ENCODE measurements at places on chromosomes 1 and 21.

DNA sequence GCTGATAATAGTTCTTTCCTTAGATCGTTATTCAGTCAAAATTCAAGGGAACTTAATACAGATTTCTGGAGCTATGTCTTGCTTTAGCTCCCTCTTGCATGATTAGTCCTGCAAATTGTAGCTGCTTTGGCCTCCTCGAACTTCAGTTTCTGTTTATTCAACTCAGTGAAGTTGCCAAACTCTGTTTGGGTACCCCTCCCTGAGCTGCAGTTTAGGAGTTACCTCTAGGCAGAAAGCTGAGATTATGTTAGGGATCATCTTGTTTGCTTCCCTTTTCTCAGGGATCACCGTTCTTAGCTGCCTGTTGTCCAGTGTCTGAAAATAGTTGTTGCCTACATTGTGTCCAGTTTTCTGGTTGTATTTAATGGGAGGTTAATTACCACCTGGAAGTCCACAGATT lies 43.5 kb downstream of the SNX27 start:
- DNase-seq, result no peak

GRCh38 chr21:31612894-31613785 lies 46.4 kb upstream of the SOD1 start:
- no peak for DNase-seq

- DNase-seq, result no peak
Observed at GRCh38 chr1:58256546-58256945, 290.0 kb downstream of the OMA1 start.

- no peak for DNase-seq
Observed at GRCh38 chr1:164718821-164719220, 159.8 kb downstream of the PBX1 start.

- no peak for DNase-seq
Observed at GRCh38 chr1:161988413-161988812, 35.3 kb downstream of the OLFML2B start.

DNA sequence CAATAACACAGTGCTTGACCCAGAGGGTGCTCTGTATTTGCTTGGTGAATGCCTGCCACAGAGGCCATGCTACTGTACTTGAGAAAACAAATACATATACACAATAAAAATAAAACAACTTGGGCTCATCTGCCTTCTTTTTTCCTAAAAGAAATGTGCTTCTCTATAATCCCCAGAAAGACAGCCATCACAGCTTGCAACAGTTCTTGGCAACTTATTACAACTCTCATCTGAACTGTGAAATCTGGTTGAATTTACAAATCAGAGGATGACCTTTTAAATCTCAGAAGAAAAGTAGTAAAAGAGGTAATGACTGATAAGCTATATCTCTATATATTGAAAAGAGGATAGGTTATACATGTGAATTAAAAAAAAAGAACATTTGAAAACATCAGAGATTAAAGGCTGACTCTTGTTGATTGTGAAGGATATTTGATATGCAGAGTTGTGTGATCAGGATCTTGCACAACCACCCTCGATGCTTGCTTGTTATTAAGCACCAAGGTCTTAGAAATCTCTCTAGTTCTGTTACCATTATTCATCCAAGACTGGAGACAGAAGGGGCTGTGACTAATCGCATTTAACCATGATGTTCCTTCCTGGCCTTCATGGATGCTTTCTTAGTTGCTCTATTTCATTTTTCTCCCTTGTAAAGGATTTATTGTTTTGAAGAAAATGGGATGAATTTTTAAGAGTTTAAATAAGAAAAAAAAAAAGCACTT lies 213.4 kb downstream of the APP start:
- DNase-seq, result no peak

GRCh38 chr1:240352769-240353168 lies 259.2 kb downstream of the GREM2 start:
- DNase-seq, result no peak

DNA sequence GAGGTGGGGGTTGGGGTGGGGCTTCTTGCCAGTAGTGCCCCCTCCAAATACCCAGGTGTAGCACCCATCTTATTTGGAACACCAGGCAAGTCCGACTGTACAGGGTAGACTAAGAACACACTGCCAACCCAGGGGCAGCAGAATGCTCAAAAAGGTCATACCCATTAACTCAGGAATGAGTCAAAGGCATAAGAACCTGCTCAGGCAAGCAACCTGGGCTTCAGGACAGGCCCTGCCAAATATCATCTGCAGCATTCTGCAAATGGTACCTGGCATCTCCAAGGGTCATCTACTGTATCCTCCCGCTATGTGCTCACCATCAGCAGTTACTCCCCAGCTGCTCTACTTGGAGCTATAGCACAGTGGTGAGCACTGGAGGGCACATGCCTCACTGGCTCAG lies 19.4 kb downstream of the PEA15 start:
- DNase-seq, result no peak
